Natural killer cell treated with Interleukin-12 subunit alpha and Interleukin-12 subunit beta and Interleukin-15 and Interleukin-18, amount 100 ng/mL, for 72 hours (primary cell): ENCODE measurements at places on chromosomes 3 and 15.

- DNase-seq = no peak
These were observed 830.9 kb upstream of the CFAP20DC start for GRCh38 chr3:59880717-59881116.

GRCh38 chr3:183895296-183895695 is 10.6 kb upstream of the PARL start:
- DNase-seq = no peak

DNA sequence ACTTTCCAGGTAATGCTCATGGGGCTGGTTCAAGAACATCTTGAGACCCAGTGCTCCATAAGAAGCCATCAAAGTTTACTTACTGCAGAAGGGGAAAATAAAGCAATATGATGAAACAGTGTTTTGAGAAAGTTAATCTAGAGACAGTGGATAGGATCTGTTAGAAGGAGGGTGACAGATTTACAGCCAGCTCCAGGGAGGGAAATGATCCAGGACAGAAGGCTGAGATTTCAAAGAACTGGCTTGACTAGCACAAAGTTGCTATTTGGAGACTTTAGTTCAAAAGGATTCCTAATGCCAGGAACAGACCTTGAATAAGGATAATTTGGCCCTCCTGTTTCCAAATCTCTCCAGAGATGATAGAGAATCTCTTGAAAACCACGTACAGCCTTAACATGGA is 166.5 kb upstream of the NECTIN3 start:
- DNase-seq = no peak

GRCh38 chr15:49174902-49175301 is 4.9 kb downstream of the GALK2 start:
- no peak for DNase-seq

GRCh38 chr3:7315037-7315436 is 454.1 kb downstream of the GRM7 start:
- DNase-seq = no peak

- DNase-seq = no peak
These were observed 169.7 kb upstream of the TMCO5A start for GRCh38 chr15:37764733-37765191.

DNA sequence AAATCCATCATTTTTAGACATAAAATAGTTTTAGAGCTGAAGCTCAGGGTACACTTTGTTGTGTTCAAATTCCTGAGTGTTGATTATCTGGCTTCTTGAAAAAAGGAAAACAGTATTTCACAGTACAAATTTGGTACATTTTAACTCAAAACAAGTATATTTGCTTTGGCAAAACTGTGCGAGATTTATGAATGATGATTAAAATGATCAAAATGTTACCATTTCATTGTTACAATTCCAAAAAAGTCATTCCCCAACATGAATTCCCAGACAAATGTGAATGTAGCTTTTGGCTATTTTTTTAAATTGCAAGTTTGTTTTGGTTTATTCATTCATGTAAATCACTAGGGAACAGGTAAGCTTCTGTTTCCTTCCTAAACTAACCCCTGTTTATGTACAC is 347.4 kb upstream of the DCBLD2 start:
- DNase-seq = no peak

- no peak for DNase-seq
These were observed 71.3 kb upstream of the WNT7A start for GRCh38 chr3:13951184-13951583.

- no peak for DNase-seq
These were observed 316.2 kb upstream of the CTDSPL start for GRCh38 chr3:37545479-37545878.

DNA sequence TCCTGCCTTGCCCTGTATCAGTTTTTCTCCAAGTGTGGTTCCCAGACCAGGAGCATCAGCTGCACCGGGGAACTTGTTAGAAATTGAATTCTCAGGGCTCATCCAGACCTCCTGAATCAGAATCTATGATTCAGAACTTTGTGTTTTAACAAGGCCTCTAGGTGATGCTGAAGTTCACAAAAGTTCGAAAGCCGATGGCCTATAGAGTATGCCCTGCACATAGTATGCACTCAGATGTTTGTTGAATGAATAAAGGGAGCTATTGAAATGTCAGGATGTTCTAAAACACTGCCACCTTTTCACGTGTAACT is 664 bp upstream of the LARP6 start:
- DNase-seq = no peak

DNA sequence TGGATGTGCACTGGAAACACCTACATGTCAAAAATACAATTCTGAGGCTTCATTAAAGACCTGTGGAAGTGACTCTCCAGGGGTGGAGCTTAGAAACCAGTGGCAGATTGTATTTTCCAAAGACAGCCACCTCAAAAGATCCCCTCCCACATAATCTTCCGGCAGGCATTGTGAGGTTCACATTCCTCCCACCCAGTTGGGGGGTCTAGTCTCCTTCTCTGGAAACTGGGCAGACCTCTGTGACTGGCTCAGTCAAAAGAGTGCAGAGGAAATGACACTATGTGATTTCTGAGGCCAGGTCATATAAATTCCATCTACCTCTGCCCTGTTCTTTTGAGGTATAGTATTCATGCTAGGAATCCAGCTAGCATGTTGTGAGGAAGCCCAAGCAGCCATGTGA is 1.9 kb upstream of the CFAP92 start:
- DNase-seq = no peak

DNA sequence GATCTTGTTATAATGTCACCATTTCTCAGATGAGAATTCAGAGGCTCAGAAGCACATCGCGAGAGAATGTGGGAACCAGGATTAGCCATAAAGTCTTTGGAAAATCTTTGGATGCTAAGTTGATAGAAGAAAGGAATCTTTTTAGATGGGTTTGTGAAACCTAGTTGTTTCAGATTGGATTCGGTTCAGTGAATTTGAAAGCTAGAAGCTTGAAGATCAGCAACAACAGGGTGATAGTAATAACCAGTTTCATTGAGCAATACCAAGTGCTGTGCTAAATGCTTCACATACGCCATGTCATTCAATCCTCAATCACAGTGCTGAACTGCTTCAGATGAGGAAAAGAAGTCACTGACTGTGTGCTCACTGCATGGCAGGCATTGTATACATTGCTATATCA is 47.4 kb upstream of the MITF start:
- no peak for DNase-seq

GRCh38 chr3:186451371-186451770 is 89.3 kb upstream of the DGKG start:
- no peak for DNase-seq

DNA sequence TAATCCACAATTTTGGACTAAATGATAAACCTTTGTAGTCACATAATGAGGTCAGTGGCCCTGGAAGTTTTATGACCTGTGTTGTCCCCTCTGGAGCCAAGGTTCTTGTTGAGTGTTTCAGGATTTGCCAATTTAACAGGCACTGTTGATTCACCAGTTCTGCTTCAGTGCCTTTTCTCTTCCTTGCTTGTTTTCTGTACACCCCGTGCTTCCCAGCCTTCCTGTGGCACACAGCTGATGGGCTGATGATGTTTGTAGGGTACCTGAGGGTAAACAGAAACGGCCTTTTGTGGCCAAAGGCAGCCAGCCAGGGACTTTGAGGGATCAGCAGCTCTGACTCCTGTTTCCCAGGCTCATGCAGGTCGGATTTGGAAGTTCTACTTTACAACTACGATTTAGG is 13.3 kb downstream of the GYG1 start:
- no peak for DNase-seq

GRCh38 chr3:23650371-23651140 is 155.2 kb upstream of the UBE2E1 start:
- no peak for DNase-seq

DNA sequence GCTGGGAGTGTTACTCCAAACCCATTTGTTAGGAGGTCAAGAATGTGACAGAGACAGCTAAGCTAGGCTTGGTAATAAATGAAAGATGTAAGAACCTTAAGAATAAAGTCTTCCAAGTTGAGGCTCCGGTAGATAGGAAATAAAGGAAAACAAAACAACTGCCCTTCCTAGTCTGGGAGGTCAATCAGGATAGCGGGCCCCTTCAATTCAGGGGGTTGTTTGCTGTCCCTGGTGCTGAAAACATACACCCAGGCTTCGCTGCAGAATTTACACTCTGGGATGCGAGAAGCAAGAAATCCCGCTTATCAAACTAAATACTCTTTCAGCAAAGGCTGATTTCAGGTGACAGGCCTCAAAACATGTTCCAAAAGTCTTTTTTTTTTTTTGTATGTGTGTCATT is 393.4 kb downstream of the NTRK3 start:
- no peak for DNase-seq

- no peak for DNase-seq
These were observed 14.7 kb downstream of the RAB6B start for GRCh38 chr3:133880886-133881455.

- DNase-seq = no peak
These were observed 404.7 kb downstream of the SOX2 start for GRCh38 chr3:182116386-182116785.

GRCh38 chr3:194376241-194376560 is 6.7 kb upstream of the LRRC15 start:
- no peak for DNase-seq

DNA sequence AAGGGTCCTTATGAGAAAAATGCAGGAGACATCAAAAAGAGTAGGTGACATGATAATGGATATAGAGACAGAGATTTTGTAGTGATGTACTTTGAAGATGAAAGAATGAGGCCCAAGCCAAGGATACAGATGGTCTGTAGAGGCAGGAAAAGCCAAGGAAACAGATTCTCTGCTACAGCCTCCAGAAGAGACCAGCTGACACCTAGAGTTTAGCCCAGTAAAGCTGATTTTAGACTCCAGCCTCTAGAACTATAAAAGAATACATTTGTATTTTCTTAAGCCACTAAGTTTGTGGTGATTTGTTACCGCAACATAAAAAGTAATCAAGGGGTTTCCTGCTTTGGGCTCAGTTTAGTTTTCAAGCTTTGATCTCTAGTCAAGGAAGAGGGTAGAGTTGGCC is 64.8 kb downstream of the STRIT1 start:
- DNase-seq = no peak

DNA sequence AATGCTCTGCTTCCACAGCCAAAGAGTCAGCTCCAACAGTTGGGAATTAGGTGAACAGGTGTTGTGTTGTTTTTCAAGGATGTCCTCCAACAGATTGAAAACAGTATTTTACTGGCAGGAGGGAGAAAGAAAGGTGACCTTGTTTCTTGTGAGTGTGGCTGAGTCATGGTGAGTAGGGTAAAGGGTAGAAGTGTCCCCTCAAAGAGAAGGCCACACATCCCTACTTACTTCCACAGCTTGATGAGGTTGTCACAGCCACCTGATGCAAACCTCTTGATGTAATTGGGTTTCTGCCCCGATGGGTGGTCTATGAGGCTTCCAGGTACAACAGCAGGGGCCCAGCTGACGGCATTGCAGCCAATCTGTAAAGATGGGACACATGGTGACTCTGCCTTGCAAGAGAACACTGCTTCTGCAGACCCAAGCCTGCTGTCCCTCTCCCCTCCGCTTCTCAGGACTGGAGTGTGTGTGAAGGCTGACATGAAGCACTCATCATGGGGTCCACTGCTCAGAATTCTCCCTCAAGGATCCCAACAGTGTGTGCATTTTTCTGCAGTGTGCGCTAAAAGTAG is 12.7 kb upstream of the GHRL start:
- peak; percentile 41 for DNase-seq
